ENCODE measurements at places on chromosomes 1 and 21.

GRCh38 chr1:49728377-49728776 is 295.4 kb downstream of the AGBL4 start:
- no peak for DNase-seq

DNA sequence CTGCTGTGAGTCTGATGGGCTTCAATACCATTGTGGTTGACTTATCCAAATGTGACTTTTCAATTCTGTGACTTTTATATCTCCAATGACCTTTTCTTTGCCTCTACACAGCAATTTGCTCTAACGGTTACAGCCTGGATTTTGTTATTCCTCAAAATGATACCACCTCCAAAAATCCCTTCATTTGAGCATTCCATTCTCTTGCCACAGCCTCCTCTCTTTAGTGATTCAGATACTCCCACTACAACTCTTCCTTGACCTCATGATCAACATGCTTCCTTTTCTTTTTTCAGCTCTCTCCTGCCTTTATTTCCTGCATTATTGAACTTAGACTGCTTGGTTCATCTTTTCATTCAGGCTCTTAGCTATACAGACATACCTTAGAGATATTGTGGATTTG is 16.6 kb upstream of the IL19 start:
- no peak for DNase-seq

DNA sequence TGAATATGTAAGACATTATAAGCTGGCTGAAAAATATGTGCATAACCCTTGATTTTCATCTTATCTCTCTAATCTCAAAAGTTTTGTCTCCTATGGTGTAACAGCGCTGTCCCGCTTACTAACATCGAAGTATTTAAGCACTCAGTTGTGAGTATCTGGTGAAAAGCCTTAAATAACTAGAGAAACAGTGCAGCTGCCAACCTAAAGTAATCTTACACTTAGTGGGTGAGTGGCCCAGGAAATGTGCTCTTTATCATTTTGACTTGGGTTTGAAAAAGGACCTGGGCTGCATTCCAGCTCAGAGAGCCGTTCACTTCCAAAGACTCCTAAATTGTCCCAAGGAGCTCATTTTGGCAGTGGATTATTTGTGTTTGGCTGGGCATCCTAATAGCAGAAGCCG is 225.9 kb downstream of the SPATA17 start:
- no peak for DNase-seq

- no peak for DNase-seq
These were observed 542.6 kb downstream of the ADGRL2 start for GRCh38 chr1:82343381-82343780.

GRCh38 chr1:89611721-89612120 is 21.2 kb upstream of the LRRC8C start:
- DNase-seq = no peak

- no peak for DNase-seq
These were observed 239.8 kb downstream of the USH2A start for GRCh38 chr1:216183454-216183853.

DNA sequence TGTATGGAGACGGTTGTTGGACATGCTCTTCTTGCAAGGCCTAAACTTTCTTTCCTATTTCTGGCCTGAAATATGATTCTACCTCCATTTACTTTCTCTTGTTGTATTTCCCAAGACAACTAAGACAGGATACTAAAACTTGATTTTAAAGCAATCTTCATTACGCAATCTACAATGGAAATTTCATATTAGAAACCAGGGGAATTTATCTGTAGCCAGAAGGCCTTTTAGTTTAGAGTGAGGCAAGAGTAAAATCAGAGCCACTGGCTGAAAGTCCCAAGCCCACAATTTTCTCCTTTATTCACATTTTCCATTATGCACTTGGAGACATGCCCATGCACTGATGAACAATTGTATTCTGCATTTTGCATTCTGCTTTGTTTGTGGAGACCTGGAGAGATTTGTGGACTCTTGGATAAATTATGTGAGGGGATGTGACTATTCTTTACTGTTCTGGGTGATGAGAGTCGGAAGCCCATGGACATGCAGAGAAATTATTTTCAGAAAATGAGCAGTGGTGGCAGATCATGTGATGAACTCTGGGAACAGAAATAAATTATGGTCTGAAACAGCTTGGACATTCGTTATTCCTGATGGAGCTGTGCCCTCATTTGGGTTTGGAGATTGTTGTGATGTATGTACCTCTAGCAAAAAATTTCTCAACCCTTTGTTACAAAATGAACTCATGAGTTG is 336.8 kb downstream of the SEC16B start:
- no peak for DNase-seq

DNA sequence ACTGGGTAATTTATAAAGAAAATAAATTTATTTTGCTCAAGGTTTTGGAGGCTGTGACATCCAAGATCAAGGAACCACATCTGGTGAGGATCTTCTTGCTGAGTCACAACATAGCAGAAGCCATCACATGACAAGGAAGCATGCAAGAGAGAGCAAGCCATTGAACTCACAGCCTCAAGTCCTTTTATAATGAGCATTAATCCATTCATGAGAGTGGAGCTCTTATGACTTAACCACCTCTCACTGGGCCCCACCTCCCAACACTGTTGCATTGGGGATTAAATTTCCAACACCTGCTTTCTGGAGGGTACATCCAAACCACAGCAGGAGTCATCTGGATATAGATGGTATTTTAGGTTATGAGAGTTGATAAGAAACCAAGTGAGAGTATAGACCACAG is 20.6 kb upstream of the EGLN1 start:
- DNase-seq = no peak

DNA sequence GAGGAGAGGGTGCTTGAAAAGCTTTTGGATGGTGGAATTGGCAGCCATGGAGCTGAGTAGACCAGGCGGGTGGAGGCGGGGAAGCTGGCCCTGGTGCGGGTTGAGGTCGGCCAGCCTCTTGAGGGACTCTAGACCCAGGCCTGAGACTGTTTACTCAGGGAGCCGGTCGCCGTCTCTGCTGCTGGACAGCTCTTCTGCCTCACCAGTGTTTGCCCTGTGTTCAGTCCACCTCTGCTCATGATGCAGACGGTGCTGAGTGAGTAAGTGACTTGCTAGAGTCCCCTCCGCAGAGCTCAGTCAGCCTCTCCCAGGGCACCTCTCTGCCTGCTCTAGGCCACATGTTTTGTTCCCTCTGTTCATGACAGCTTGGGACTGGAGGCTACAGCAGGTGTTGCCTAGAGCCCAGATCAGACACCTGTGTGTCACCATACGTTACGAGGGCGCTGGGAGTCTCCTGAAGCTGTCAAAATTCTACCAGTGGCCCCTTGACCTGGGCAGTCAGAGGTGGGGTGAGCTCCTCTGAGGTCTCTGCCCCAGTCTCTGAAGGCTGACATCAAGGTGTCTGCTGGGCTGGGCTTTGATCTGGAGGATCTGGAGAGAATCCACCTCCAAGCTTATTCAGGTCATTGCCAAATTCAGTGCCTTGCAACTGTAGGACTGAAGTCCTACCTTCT is 73.5 kb upstream of the WNT4 start:
- DNase-seq = no peak

DNA sequence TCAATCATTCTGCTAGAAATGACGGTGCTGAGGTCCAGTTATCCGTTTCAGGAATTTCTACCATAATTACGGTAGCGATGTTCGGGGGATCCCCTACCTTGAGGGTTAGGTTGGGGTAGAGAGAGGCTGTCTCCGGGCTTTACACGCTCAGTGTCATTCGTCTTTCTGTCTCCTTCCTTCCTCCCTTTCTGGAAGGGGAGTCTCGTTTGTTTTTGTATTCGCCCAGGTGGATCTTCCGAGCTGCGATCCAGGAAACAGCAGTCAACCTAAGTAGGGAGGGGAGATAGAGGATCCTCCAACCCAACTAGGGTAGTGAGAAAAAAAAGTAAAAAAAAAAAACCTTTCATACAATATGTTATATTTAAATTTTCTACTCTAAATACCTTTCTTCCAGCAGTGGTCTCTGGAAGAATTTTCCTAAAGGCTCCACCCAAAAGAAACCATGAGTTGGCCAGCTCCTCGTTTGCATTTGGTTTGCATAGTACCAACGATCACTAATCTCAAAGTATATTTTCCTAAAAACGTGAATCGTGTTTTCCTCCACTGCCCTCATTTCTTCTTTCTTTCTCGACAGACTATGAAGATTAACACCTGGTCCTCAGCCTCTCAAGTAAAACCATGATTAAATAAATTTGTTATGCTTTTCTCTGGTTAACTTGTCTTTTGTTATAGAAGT is 611 bp upstream of the PIK3C2B start:
- DNase-seq = no peak

DNA sequence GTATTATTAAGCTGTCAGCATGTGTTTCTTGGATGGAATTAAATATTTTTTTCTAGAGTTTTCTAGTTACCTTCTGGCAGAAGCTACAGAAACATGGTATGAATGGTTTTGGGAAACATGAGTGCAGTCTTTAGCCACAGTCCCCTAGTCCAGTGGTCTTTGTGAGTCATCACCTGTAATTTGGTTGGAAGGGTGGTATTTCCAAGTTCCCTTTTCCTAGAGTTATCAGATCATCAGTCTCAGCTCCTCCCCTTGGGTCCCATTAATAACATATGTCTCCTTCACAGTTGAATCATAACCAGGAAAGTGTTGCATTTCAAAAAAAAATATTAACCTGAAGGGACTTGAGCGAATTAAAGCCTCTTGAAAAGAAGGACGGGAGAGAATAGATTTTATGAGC is 27.0 kb downstream of the ELAVL4 start:
- DNase-seq = no peak

DNA sequence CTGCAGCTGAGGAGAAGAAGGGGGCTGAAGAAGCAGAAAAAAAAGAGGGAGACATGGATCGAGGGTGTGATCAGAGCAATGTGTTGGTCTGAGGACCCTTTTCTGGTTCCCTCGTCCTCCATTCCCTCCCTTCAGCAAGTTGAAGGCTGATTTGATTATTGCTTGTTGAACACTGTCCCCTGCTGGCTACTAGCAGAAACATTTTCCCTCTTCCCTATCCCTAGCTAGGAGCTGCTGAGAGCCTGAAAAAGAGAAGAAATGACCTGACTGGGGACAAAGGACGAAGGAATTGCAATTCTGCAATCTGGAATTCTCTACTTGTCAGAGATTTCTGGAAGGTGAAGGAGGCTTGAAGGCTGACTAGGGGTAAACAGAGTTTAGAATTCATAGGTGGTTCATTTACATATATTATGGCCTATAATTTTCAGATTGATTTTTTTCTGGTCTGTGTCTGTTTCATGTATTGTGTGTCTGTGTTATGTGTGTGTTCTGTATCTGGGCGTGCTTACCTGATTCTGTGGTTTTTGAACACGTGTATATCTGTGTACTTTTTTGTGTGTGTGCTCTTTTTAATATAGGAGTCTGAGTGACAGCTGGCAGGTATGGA is 9.8 kb downstream of the NHLH1 start:
- DNase-seq = no peak

DNA sequence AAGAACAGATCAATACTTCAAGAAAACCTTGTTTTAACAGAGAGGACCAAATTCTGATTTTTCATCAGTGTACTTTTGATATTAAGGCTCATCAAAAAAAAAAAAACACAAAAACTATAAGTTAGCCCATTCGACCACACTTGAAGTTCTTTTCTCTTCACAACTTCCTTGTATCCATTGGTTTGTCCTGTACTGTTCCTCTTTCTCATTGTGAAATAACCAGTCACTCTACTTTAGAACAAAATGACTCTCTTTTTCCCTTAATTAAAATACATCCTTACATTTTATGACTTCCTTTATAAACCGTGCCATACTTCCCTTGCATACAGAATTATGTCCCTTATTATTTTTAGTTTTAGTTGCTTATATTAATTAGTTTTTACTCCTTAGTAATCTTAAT is 8.4 kb downstream of the QSOX1 start:
- DNase-seq = no peak

DNA sequence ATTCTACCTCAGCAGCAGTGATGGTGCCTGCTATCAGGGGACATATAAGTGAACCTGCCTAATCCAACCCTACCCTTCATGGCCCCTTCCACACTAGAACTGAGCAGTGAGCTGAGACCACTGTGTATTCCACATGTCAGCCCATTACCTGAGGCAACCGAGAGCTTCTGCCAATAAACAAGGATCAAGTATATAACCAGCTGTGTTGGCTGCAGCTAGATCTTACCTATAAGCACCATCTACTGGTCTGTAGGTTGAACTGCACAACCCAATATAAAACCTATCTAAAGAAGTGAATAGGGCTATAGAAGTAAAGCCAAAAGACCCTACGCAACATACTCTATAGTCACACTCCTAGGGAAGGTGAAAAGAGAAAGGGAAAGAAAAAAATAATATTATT is 376.9 kb downstream of the HHIPL2 start:
- DNase-seq = no peak

DNA sequence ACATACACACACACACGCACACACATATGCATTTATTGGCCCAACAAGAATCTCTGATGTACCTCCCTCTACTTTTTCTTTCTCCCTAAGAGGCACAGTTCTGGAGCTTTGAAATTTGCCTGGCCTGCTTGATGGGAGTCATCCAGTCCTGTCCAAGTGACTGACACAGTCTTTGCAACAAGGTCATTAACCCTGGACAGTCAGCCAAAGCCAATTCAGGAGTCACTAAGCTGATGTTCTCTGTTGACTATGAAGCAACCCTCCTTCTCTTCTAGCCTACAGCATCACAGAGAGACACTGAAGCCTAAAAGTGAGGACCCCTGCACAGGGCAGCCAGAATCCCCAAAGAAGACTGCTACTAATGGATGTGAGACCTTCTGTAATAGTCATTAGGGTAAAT is 123.1 kb downstream of the HHIPL2 start:
- no peak for DNase-seq

DNA sequence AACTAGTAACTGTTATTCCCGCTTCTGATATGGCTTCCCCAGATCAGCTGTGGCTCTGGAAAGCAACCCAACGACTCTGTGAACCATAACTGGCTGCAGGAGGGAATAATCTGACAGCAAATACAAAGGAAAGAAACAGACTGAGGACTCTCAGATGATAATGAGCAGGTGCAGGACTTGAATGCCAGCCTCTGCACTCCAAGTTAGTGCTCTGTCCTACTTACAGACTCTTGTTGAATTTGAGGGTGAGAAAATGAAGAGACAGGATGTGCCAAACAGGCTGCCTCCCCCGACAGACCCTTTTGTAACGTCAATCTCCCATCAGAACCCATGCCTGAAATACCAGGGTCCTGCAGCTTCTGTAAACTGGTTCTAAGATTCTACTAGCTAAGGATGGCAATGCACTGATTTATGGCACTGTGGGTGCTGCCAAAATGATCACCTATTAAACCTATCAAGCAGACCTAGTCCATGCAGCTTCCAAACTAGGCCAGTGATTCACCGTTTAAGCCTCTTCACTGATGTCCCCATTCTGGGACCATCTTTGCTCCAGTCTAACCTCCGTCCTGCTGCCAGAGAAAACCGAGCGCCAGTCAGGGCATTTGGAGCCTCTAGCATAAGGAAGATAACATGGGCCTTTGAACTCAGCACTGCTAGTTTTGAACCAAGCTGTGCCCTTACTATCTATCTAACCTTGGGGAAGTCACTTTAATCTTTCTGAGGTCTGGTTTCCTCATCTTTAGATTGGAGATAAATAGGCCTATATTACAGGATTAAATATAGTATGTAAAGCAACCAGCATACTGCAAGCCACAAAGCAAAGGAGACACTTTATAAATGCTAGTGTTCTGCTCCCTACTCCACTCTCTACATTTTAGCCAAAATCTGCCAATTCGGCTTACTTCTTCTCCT is 4.8 kb downstream of the MKNK1 start:
- DNase-seq = no peak

GRCh38 chr1:2304282-2304681 is 76.2 kb downstream of the SKI start:
- no peak for DNase-seq

GRCh38 chr1:108747898-108748297 is 1.4 kb downstream of the STXBP3 start:
- DNase-seq = no peak

All from esophagus squamous epithelium (tissue), 5 donors.